Renal cortex interstitium (tissue), 15 donors: ENCODE measurements at places on chromosomes 5 and 9. TPM values are rescaled to one million over a fixed set of nuclear protein-coding genes. Genes with fewer than 3 reads are reported as not detected.

- no peak for DNase-seq
Measured at GRCh38 chr5:67115246-67115645, 81.4 kb downstream of the CD180 start.

DNA sequence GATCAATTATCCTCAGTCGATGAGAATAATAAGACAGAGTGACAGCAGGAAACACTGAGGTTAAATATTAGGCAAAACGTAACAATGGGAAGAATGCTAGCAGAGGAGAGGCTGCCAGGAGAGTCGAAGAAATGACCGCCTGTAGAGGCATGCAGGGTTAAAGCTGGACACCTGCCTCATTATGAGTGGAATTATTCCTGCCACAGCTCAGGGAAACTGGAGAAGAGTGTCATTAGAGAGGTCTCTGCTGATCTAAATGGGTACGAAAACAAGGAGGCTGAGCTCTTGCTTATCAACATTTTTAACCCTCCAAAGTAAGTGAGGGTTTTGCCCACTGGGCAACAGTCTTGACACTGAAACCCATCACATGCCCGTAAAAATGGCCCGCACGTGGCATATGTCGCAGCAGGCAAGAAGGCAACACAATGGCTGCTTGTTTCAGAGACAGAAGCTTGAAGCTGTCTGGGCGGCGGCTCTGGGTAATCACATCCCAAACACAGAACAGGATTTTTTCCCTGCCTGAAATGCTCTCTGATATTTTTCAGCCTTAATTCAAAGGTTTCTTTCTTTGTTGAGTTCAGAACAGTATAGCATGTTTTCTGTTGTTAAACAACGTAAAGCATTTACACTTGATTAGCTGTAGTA lies 118.7 kb downstream of the MED27 start:
- no peak for DNase-seq

GRCh38 chr9:84481636-84482218 lies 141.2 kb upstream of the SLC28A3 start:
- no peak for DNase-seq

- no peak for DNase-seq
Measured at GRCh38 chr5:54361691-54362411, 51.5 kb upstream of the ARL15 start.

Gene CDC20B
- polyA plus RNA-seq, result 0.59 TPM

Gene LHX3
- not detected for polyA plus RNA-seq
